Fibroblast of upper back skin (primary cell): ENCODE measurements at places on chromosomes 3 and 15.

DNA sequence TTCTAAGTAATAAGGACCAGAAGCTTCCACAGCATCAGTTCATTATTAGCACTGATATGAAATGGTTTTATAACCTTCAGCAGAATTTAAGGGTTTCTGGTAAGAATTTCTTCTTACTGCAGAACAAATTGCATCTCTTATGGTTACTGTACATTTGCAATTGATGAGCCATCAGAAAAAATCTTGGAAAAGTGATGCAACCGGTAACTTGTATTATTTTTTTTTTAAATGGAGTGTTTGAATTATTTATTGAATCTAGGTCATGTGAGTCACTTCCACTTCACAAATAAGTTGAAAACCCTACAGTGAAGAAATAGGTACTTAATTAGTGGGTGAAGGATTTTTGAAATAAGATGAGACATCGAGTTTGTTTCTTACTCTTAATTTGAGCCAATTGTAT lies 786.0 kb downstream of the TUSC7 start:
- peak; percentile 53 for DNase-seq

DNA sequence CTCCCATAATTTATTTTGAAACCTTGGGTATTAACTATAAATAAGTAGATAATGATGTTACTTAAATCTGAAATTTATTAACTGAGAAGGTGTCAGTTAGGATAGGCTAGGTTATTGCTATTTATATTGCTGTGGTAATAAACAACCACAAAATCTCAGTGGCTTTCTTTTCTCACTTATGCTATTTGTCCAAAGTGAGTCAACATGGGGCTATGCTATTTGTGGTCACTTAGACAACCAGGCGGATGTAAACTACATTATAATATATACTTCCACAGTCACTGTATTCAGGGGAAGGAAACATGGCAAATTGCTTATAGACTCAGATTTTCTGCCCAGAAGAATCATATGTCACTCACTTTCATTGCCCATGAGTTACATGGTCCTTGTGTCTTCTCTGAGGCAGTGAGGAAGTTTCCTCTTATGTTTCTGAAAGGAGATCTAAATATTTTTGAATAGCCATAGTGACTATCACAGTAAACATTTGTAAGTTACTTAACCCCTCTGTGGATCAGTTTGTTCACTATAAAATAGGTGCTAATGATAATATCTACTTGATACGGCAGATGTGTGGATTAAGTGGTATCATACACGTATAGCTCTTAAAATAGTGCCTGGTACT lies 19.8 kb downstream of the HMG20A start:
- peak; percentile 62 for DNase-seq

DNA sequence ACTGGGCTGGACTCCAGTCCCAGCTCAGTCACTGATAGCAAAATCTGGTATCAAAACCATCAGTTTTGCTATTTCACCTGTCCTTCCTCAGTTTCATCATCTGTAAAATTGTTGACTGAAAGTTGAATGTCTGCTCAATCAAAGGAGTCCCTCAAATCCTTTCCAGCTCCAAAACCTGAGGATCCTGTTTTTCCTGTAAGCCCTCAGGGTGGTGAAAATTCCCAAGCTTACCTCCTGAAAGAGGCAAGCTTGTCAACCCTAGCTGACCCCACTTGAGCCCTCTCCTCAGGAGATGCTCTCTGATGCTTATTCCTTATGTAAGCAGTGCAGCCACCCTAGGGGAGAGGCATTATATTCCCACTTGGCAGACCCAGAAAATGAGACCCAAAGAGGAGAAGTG lies 82.6 kb downstream of the HMG20A start:
- no peak for DNase-seq

- no peak for DNase-seq
These were observed 1248.4 kb downstream of the NSUN3 start for GRCh38 chr3:95311272-95311671.

DNA sequence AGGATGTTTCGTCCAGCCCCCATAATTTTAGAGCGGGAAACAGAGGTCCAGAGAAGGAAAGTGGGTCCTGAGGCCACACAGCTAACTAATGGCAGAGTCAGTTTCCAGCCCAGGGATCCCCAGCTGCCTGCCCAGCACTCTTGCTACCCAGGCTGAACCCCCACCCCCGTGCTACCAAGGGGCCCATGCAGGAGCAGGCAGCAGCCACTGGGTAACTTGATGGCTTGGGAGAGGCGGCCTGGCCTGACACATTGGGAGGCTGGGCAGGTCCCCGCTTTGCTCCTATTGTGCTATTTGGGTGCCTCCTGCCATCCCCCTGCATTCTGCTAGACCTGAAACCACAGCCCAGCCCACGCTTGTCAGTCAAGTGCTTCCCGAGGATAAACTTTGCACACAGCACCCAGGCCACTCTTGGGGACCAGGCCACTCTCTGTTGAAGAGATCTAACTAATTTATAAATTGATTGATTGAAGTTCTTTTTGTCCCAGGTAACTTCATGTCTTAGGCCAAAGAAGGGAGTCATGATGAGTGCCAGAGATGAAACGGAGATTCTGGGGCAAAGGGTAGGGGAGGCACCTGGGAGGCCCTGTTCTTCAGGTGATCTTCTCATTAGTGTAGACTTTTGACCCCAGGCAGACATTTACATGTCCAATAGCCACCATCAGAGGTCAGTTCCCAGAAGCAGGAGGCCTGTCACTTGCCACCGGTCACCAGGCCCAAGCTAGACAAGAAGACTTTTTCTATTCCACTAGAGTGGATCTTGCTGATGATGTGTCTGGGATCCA lies 7.0 kb downstream of the PAK6 start:
- no peak for DNase-seq

GRCh38 chr3:180036092-180036670 lies 556 bp downstream of the PEX5L start:
- peak; percentile 5 for DNase-seq

- DNase-seq: peak; percentile 28
These were observed 162.5 kb upstream of the BFSP2 start for GRCh38 chr3:133237380-133237779.

- no peak for DNase-seq
These were observed 54.9 kb downstream of the OCA2 start for GRCh38 chr15:28044121-28044672.

- peak; percentile 86 for DNase-seq
These were observed at the start of gene AGTR1 for GRCh38 chr3:148697306-148698189. AGTR1 (plus strand) TSS chr3:148697903; CDS start chr3:148741036, 43,133 bp downstream.

- DNase-seq: peak; percentile 37
These were observed 16.0 kb upstream of the SRP14 start for GRCh38 chr15:40054855-40055575.

DNA sequence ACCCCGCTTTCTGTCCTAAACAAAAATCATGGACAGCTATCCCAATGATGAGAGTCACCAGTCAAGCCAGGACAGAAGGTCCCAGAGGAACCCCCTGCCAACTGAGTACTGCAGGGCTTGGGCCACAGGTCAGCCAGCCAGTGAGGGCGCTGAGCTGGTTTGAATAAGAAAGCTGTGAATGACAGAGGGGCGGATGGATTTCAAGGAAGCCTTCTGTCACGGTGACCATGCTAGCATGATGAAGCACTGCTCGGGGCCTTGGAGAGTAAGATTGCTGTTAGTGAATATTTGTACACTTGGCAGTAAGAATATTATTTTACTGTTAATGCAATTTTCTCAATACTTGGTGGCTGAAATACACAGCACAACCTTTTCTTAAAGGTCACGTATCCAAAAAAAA lies 734.0 kb upstream of the NR2F2 start:
- DNase-seq: no peak

DNA sequence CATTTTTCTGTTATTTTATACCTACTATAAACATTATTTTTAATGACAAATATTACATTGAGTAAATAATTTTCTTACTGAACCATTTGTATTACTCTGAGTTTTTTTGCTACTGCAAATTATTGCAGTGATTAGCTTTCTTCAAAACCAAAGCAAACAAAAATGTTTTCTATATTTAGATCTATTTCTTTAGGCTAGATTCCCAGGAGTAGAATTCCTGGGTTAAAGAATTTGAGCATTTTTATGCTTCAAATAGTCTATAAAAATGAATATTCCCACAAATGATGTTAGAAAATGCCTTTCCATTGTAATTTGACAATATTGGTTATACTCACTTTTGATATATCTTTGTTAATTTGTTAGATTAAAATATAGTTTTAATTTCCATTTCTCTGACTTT lies 76.8 kb downstream of the LEKR1 start:
- peak; percentile 13 for DNase-seq
